ENCODE measurements at places on chromosomes 11 and 22. TPM values are rescaled to one million over a fixed set of nuclear protein-coding genes. Genes with fewer than 3 reads are reported as not detected.

Gene KCNK4
- not detected for total RNA-seq

Gene OR52I1
- not detected for total RNA-seq

Gene TENM4
- total RNA-seq = 25.1 TPM

Gene CPT1B
- total RNA-seq = 7.4 TPM

Gene MIOX
- not detected for total RNA-seq

Gene RIMBP3C
- not detected for total RNA-seq

Gene SMDT1
- total RNA-seq = 16.7 TPM

Gene CST6
- total RNA-seq = 0.82 TPM

Gene AGBL2
- total RNA-seq = 0.63 TPM

Gene GLB1L2
- total RNA-seq = 1.4 TPM

Gene SYNGR1
- 1.1 TPM for total RNA-seq

Gene OR2AG2
- 0.03 TPM for total RNA-seq

Gene OVOL1
- 0.65 TPM for total RNA-seq

Gene DDX25
- not detected for total RNA-seq

Gene MMP3
- total RNA-seq = 0.21 TPM

Gene TSGA10IP
- total RNA-seq = not detected

Gene SCO2
- total RNA-seq = 1.9 TPM

Gene EEF1G
- 1,552 TPM for total RNA-seq

Gene DCPS
- total RNA-seq = 28.9 TPM

Gene MS4A12
- not detected for total RNA-seq

Gene TMEM179B
- total RNA-seq = 55.0 TPM

Gene ENTHD1
- not detected for total RNA-seq

Gene ANKK1
- 1.4 TPM for total RNA-seq
